ENCODE measurements at places on chromosomes 16 and 17.
A peak's percentile ranks its signal among the peaks of the same experiment; 100 is the strongest.

DNA sequence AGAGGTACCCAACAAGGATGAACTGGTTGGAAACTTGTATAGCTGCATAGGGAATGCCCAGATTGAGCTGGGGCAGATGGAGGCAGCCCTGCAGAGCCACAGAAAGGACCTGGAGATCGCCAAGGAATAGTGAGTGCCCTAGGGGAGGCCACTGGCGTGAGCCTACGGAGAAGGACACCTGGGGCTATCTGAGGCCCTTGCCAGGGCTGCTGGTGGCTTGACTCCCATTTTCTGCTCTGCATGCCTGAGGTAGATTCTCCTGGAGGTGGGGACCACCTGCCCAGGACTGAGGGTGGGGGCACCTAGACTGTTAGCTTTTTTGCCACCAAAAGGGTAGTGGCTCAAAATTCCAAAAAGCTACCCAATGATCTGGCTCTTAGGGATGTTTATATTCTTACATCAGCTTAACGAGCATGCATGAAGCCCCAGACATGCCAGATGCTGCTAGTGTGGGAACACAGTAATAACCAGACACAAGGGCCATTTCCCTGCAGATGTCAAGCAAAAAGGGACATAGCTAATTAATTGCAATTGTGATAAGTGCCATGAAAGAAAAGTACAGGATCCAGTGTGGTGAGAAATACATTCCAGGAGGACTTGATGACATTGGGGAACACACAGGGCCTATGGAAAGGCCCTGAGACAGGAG, 8.8 kb downstream of the ODAD4 start:
- no peak for DNase-seq

DNA sequence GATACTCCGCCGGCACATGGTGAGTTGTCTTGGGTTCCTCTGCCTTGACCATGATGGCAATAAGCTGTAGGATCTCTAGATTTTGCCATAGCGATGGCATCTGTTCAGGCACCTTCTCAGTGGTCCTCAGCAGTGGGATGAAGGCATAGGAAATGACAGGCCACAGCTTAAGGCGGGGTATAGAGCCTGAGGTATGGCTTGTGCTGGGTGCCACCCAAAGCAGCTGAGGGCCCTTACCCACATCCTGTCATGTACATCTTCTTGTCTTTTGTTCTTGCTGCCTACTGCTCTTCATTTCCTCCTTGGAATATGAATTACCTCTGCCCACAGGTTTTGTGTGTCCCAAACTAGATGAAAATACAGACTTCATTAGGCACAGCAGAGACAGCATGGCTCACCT, 29.5 kb downstream of the KAT7 start:
- DNase-seq: no peak

DNA sequence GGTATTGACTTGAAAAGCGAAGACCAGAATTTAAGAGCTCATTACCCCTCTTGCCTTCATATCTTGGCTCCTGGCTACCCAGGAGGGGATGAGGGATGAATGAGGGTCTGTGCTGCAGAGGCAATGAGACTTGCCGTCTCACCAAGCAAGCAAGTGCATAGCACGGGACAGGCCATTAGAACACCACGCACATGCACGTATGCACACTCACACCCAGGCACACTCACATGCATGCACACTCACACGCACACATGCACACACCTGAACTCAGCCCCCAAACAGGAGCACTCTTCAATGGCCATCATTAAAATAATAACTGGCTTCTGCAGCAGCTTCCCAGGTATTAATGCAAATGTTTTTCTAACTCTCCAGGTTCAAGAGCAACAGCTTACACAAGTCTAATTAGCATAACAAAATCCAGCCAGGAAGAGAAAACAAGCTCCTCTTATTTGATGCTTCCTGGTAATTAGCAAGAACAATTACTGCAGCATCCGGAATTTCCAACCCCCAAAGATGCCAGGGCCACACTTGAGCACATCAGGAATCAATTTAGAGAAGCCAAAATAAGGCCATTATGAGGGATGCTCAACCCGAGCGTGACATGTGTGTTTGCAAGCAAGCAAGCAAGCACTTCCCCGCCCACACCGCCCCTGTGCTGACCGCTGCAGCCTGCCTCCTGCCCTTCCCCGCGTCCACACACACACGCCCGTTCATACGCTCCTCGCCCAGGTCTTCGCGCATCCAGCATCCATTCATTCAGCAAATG, 171.6 kb upstream of the TNRC6C start:
- no peak for DNase-seq

DNA sequence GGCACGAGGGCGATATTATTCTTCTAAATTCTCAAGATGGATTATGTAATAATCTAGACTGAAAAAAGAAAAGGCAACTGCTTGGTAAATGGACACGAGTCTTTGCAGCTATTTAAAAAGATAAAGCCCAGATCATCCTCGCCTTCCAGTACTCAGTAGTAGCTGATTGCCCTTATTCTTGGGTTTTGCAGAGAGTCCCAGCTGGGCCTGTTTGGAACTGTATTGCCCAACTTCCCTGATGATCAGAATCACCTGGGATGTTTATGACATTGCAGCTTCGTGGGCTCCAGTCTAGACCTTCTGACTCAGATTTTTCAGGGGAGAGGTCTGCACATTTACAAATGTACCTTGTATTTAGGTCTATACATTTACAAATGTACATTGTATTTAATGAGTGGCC, 213.5 kb downstream of the RAB11FIP4 start:
- no peak for DNase-seq

DNA sequence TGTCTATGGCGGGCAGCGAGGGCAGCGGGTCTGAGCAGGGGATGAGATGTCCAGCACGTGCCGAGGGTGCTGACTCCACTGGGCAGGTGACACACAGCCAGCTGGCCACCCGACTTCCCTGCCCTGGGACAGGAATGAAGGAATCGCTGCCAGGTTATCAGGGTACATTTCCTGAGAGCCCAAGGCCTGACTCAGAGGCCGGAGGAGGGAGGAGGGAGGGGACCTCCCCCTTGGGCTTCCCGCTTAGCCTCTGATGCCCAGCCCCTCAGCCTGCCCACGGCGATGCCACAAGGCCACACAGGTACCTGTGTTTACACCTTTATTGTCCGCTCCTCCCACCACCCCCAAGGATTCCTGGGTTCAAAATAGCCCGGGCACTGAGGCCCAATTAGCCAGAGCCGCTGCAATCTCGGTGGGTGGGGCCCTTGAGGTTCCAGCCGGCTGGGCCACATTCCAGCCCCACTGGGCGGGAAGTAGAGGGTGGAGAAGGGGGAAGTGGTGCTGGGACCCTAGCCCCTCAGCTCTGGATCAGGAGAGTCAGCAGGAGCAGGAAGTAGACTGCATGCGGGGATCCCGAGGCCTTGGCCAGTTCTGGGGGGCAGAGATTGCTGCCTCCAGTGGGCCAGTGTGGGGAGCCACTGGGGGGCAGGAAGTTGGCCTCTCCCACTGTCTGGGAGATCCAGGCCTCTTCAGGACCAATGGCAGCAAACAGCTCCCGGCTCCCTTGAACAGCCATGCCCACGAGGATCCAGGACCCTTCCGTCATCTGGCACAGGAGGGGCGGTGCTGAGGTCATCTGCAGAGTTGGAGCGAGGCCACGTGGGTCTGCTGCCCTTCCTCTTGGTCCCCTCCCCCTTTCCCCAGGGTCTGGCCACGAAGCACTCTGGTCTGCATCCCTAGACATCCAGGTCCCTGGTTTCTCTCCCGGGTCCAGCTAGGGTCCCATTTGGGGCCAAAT, 3.4 kb upstream of the PRSS8 start:
- DNase-seq: no peak

DNA sequence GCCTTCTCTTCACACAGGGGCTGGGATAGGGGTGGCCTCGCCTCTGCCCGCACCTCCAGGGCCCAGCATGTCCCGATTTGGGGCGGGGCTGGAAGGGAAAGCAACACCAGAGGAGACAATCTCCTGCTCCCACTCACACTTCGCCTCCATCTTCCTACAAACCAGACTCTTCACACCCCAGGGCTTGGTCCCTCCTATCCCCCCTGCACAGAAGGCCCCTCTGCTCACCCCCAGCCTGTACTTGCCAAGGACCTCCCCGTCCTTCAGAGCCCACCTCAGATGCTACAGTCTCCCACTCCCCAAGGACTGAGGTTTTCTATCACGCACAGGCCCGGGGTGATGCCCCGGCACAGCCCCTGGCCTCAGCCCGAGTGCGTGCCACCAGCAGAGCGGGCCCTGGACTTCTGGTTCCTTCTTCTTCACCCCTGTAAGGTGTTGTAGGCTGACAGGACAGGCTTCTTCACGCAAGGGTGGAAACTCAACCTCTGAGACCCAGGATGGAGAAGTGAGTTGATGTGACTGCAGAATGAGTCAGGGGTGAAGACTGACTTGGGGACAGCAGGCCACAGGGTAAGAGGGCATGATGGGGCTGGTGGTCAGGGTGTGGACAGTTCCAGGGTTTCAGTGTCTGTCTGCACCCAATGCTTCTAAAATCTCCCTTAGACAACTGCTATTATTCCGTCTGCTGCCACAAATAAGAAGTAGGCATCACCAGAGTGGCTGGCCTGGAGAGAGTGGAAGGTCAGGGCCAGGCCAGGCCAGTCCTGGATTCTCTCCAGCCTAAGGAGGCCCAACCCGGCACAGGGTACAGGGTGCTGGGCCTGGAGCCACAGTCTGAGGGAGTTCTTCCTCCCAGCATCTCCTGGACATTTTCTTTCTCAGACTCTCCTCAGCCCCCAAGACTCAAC, 2.5 kb downstream of the ITGAE start:
- no peak for DNase-seq

GRCh38 chr17:73390851-73391250, 79.0 kb upstream of the CDC42EP4 start:
- DNase-seq: no peak

DNA sequence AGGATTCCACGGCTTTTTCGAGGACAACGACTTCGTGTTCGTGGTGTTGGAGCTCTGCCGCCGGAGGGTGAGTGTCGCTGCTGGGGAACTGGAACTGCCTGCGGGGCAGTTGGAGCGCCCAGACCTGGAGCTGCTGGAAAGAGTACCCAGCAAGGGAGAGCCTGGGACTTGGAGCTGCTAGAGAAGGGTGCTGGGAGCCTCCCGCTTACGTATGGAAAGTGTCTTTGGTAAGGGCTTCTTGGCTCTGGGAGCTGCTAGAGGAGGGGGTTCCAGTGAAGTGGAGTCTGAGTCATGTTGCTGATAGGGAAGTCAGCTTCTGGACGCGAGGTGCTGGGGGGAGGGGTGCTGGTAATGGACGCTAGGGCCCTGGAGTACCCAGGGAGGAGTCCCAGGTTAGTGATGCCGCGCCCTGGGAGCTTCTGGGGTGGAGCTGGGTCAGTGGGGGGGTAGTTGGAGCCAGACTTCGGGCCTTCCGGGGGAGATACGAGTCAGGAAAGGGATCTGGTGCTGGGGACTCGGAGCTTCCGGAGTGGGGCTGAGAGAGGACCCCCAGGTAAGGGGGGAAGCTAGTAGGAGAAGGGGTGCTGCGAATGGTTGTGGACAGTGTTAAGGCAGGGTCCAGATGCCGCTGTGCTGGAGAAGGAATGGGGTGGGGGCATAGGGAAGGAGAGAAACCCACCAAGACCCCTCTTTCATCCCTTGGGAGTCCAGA, 741 bp downstream of the PLK1 start:
- DNase-seq: no peak

DNA sequence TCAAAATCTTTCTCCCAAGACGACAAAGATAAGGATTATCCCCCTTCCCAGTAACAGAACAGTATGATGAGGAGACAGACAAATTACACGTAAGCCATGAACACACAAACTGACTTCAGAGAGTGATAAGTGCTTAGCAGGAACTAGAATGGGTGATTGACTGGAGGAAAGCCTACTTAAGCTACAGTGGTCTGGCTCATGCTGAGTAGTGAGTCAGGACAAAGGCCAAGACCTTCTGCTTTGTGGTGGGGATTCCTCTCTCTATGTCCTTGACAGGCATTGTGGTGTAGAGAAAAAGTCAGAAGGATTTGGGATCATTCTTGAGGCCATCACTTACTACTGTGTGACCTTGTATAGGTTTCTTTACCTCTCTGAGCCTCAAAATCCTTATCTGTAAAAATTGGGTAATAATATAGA, 381.9 kb upstream of the CCL2 start:
- no peak for DNase-seq

GRCh38 chr16:3348547-3349167, 7.0 kb upstream of the OR2C1 start:
- DNase-seq: no peak

DNA sequence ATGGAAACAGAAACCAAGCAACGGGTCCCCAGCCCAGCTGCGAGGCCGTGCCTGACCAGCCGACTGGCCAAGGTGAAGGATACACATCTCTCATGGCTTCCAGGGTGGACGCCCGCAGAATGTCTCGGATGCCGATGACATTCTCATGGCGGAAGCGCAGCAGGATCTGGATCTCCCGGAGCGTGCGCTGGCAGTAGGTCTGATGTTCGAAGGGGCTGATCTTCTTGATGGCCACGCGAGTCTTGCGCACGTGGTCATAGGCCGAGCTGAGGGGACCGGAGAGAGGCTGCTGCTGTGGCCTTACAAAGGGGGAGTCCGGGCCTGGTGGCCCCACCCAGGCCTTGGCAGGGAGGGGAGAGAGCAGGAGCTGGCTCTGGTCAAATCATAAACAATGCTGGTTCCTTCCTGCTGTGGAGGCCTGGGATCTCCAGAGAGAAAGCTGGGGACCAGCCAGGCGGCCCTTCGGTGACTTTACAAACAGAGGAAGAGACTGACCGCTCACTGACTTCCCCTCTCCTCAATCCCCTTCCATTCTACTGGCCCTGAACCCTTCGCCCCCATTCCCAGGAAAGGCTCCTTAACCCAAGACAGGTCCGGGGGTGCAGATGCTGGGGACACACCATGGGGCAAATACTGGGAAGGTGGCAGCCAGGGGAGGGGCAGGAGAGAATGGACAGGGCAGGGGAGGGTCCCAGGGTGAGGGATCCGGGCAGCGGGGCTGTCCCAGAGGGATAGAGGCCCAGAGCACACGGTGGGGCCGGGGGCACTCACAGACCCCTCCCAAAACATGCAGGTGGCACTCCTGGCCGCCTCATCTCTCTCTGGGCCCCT, 1.1 kb downstream of the MAPK3 start:
- DNase-seq: peak; percentile 78

DNA sequence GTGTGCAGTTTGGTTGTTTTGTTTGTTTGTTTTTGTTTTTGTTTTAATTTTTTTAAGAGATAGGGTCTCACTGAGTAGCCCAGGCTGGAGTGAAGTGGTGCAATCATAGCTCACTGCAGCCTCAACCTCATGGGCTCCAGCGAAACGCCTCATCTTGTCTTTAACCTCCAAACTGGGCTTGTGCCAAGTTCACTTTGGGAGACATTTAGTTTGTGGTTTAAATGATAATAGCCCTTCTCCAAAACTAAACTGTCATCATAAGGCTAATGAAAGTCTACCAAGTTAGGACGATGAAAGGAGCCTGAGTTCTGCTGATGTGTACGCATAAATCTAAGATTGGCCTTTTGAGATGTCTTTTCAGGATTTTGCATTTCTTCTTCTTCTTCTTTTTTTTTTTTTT, 6.5 kb upstream of the CARD14 start:
- no peak for DNase-seq

GRCh38 chr17:66018786-66019185, 173.1 kb downstream of the CEP112 start:
- no peak for DNase-seq

GRCh38 chr16:2711370-2712062, 8.5 kb downstream of the PRSS27 start:
- DNase-seq: no peak

Data from brain pericyte (primary cell).